ENCODE measurements at places on chromosomes 3 and 15.

DNA sequence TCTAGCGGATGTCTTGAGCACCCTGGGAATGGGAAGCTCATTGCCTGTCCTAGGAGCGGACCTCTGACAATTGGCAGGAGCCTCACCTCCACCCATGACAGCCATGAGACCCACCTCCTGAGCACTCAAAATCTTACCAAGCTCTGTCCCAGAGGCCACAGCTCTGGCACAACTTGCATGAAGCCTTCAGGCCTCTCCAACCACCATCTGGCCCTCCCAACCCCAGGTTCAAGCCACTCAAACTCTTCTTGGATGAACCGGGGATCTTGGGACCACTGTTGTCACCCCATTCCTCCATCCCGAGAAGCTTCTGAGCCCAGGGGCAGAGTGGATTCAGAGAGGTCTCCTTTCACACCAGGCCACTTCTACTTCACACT lies 1.5 kb downstream of the VIPR1 start:
- no peak for DNase-seq

- DNase-seq = no peak
Observed at GRCh38 chr15:64766058-64766457, 9.3 kb downstream of the RBPMS2 start.

GRCh38 chr15:89393056-89393455 lies 58.4 kb upstream of the POLG start:
- DNase-seq = no peak

DNA sequence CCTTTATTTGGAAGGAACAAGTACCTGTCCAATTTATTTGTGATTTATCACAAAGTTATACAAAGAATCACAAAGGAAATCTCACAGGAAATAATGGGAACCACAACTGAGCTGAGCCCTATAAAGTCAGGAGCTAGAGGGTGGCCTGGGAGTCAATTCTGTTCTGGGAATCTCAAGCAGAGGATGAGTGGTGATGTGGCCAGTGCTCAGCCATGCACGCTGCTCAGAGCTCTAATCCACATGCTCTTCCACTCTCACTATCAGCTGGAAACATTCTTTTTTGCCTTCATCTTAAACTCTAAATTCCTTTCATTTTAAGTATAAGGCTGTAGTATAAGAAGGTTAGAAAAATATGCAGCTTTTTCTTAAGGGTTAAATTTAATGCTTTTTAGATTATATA lies 36.6 kb downstream of the UACA start:
- DNase-seq = no peak

- DNase-seq = no peak
Observed at GRCh38 chr3:72820415-72820814, 27.8 kb downstream of the SHQ1 start.

Data from NCI-H1694 treated with DMSO at 0.1 percent for 48 hours (cell line).